Chondrocyte (in vitro differentiated cells): ENCODE measurements at places on chromosomes 5 and 9. TPM values are rescaled to one million over a fixed set of nuclear protein-coding genes. Genes with fewer than 3 reads are reported as not detected.

DNA sequence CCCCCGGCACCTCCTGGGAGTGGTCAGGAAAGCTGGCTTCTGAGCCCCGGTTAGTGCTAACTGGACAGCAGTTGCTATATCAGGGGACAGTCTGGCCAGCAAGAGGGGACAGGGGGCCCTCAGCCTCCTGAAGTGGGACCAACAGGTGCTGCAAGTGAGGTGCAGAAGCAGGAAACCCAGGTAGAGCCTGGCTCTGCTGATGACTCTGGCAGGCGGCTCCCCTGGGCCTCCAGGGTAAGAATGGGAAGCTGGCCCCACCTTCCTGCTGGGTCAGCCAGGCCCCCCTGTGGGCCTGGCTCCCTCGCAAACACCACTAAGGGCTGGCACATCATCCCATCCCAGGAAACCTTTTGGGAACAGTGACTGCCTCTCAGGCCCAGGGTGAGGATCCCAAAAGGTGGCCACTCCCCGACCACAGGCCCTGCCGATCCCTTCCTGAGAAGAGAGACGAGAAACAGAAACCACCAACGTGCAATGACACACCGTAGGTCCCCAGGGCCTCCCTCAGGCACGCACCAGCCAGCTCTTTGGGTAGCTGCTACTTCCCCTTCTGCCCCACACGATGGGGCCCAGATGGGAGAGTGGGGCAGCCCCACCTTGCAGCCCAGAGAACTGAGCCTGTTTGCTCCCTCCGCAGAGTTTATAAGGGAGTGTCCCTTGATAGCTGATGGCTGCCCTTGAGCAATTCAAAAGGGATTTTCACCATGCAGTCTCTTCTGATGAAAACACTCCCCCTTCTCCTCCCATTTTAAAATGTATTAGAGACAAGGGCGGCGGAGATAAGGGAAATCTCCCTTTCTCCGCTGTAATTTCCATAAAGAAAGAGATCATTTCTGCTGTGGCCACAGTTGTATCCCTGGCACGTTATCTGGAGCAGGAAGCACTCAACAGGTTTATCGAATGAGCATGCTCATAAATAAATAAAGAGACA lies 76.8 kb downstream of the STK10 start:
- H3K36me3 ChIP-seq: peaks cover 12% of the 10 kb centered on the region
- peaks cover 77% of the 10 kb centered on the region for H3K4me1 ChIP-seq
- peak overlapping the region; percentile 94 for H3K27ac ChIP-seq
- DNase-seq: peak; percentile 60
- H3K4me3 ChIP-seq: peak overlapping the region; percentile 35
- no peaks in the 10 kb centered on the region for H3K27me3 ChIP-seq

- H3K36me3 ChIP-seq: no peaks in the 10 kb centered on the region
- H3K27me3 ChIP-seq: peaks cover 9% of the 10 kb centered on the region
- H3K4me1 ChIP-seq: no peaks in the 10 kb centered on the region
- DNase-seq: no peak
Measured at GRCh38 chr5:84816746-84817547, 432.3 kb upstream of the EDIL3 start.

DNA sequence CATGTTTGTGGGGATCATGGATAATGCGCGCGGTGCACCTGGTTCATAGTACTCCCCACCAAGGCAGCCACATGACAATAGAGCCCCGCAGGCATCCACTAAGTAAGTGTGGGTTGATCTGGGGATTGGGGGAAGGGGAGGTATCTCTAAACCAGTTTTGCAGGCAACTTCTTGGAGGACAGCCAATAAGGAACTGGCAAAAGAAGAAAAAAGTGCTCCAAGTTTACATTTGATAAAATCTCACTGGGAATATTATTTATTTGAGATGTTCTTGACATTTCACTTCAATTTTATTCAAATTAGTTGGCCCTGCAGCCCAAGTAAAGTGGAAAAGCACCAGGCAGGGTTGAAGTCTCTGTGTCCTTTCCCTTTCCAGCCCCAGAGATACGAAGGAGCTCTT lies 8.5 kb downstream of the FBP1 start:
- H3K27me3 ChIP-seq: peaks cover 11% of the 10 kb centered on the region
- H3K4me3 ChIP-seq: no peak overlapping the region
- no peak for DNase-seq
- H3K4me1 ChIP-seq: peaks cover 6% of the 10 kb centered on the region

DNA sequence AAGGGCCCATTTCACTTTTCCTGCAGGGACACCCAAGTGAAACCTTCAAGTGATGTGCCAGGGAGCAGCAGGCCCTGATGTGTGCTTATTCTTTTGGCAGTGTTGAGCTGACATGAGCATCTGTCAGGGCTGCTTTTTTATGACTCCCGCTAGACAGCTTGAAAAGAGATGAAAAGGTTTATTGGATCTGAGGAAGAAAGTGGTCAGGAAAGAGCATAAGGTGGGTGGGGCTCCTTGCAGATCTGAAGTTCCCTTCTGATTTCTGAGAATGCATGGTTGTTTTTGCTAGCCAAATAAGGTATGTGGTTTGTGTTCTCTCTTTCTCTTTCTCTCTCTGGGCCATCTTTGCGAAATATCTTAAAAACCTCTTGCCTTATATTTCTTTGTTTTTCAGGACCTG lies 316.1 kb downstream of the DMRT2 start:
- no peak overlapping the region for H3K27ac ChIP-seq
- no peaks in the 10 kb centered on the region for H3K36me3 ChIP-seq
- DNase-seq: no peak
- H3K27me3 ChIP-seq: no peaks in the 10 kb centered on the region
- H3K4me1 ChIP-seq: no peaks in the 10 kb centered on the region

DNA sequence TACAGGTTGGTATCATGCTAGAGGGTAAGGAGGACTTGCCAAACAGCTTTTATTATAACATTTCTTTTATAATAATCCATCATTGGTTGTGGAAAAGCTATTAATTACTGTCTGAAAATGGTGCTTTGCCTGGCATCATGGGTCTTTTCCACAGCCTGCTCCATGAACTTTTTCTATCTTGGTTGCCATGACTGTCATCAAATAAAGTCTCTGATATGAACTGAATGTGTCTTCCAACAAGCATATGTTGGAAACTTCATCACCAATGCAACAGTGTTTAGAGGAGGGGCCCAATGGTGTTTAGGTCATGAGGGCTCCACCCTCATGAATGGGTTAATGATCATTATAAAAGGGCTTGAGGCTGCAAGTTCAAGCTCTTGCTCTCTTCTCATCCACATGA lies 81.0 kb downstream of the FREM1 start:
- no peak for DNase-seq
- H3K4me3 ChIP-seq: no peak overlapping the region

- H3K27me3 ChIP-seq: no peaks in the 10 kb centered on the region
- peak overlapping the region; percentile 15 for H3K27ac ChIP-seq
- H3K4me3 ChIP-seq: no peak overlapping the region
- peaks cover 9% of the 10 kb centered on the region for H3K4me1 ChIP-seq
- H3K36me3 ChIP-seq: peaks cover 1% of the 10 kb centered on the region
Measured at GRCh38 chr5:99032234-99033013, 103.6 kb upstream of the CHD1 start.

PLEKHG4B gene
- total RNA-seq: 1.4 to 10.2 TPM (median 2.0 TPM) in 3 replicates

FAXDC2 gene
- 2.3 to 6.1 TPM (median 2.5 TPM) in 3 replicates for total RNA-seq
